ENCODE measurements at places on chromosomes 12 and 14.

GRCh38 chr12:125528281-125528680, 463.0 kb downstream of the AACS start:
- no peak for DNase-seq

DNA sequence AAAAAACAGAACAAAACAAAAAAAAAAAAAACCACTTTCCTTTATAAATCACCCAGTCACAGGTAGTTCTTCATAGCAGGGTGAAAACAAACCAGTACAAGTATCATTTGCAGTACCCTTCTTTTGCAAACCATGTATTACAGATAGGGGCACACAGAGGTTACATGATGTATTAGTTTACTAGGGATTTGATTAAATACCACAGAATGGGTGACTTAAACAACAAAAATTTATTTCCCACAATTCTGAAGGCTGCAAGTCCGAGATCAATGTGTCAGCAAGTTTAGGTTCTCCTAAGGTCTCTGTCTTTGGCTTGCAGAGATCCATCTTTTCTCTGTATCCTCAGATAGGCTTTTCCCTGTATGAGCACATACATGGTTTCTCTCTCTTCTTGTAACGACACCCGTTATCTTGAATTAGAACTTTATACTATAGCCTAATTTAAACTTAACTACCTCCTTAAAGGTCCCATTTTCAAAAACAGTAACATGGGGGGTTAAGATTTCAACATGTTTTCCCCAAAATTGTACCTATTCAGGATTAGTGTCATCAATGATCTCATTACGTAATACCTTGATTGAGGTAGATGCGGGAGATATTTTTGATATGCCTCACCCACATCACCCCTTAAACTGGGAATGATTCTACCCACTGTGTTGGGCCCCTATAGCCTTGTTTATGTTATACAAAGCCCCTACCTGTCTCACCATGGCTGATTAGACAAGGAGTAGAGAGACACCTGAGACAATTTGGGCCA, 3.5 kb upstream of the CEP128 start:
- DNase-seq, result no peak

- no peak for DNase-seq
These were observed 36.7 kb downstream of the TBC1D15 start for GRCh38 chr12:71876137-71876799.

DNA sequence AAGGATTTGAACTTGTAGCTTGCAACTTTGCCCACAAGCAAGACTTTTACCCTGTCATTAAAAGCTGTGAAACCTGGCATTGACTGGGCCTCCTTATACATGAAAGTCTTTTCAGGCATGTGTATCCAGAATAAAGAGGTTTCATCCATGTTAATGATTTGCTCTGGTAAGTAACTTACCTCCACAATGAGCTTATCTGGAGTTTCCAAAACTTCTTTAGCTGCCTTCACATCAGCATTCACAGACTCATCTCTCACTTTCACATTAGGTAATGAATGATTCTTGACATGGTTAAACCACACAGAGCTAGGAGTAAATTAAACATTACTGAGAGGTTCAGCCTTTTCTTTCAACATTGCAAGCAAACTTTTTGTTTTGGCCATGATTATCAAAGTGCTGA, 234.4 kb upstream of the CLEC14A start:
- no peak for DNase-seq

DNA sequence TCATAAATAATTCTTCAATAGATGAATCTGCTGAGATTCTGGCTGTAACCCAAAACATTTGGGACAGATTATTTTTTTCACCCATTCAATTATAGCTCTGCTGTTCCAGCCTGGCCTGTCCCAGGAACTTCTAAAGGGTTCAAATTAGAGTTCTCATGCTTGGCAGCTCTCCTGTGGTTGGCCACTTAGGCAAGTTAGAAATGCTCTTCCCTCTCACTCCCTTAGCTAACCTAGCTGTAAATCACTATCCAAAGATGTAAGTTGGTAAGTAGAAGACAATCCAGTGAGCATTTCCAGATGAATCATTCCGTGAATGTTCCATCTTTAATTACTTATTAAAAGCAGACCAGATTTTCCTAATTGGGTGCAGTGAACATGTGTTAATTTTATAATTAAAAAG, 760.4 kb upstream of the TBX3 start:
- no peak for DNase-seq
